Upper lobe of right lung (tissue), 1 donor: ENCODE measurements at places on chromosomes 5 and 9. TPM values are rescaled to one million over a fixed set of nuclear protein-coding genes. Genes with fewer than 3 reads are reported as not detected.

Gene AQP3
- total RNA-seq: 352 TPM

Gene RNF44
- 48.0 TPM for total RNA-seq

Gene PTPN3
- total RNA-seq: 17.1 TPM

DNA sequence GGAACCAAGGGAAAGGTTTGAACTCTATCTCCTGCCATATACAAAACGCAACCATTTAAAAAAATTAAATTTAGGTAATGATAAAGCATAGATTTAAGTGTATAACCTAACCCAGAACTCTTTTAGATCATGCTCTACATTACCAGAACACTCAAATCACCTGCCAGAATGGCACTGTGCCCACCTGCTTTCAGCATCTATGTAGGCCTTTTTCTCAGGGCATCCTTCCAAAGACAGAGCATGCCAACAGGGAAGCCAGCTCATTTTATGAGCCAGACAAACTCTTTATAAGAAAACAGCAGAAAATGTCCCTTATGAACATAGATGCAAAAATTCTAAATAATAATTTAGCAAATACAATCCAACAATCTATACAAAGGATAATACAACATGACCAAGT, 47.9 kb upstream of the SMAD5 start:
- no peak for DNase-seq

DNA sequence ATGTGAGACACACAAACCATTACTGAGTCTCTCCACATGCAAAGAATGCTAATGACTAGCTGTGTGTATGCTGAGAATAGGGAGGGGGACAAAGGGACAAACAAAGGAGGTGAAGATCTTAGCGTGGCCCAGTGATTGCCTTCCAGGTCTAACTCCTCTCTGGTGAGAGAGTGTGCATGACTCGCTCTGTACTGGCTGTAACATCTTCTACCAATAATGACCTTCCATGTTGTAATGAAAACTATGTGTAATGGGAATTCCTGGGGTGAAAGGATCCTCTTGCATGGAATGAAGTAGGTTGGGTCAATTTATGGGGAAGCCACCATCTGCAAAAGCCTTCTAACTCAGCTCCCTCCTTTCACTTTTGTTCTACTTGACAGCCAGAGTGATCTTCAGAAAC, 24.4 kb upstream of the GPR151 start:
- DNase-seq: no peak

Gene TEX48
- total RNA-seq: not detected

Gene CARD9
- total RNA-seq: 10.0 TPM

DNA sequence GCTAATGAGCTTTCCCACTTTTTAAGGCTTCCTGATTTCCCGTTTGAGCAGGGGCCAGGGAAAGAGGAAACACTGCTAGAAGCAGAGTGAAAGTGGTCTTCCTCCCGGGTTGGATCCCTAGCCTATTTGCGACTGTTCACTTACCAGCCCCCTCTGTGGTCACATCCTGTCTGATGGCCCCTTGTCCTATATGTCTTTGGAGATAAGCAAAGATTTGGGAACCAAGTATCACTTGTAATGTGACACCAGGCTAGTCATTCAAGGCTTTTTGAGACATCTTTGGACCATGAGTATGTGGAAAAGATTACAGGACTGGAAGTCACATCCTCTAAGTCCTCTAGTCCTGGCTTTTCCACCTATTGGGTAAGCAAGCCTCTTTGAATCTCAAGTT, 6.1 kb downstream of the DNAJB5 start:
- DNase-seq: no peak
